Activated naive CD4-positive, alpha-beta T cell treated with anti-CD3 and anti-CD28 coated beads, Interleukin-2, amount 10 ng/mL, durations not matched to agents 7 days and 5 days (primary cell): ENCODE measurements at places on chromosomes 5 and 9.

DNA sequence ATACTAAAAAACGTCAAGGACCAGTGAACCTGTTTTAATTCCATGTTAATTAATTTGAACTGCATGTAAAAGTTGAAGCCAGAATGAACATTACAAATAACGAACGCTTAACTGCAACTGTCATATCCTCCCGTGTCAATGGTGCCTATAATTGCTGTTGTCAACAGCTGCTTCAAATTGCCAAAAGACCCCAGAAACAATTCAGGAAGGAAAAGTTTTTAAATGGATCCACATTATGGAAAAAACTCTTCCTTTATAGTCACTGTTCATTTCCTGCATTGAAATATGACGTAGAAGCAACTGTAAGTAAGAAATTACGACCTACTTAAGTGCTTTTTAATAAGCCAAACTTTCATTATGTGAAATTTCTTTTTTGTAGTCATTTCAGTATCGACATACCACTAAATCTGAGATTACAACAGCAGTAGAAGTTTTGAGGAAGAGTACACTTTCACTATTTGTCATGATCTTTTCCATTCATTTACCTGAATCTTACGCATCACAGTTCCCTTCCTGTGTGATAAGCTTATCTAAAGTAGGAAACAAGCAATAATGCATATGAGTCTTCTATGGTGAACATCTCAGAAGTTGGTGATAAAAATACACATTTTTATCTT lies 37.8 kb downstream of the MEF2C start:
- no peak for DNase-seq

DNA sequence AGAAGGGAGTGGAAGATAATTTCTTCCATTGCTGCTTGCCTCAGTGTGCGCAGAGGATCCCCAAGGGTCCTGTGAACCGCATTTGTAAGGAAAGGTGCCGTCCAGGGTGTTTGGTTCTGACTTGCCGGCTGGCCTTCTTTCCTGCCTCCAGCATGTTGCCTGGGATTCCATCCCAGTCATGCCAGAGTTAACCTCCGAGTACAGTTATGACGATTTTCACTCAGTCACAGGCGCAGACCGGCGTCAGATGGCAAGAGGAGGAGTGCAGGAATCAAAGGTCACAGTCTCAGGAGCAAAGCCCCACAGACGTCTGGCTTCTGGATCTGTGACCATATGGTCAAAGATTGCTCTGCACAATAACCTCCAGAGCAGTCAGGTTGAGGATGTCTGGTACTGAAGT lies 5.9 kb upstream of the GADD45G start:
- peak; percentile 12 for DNase-seq

DNA sequence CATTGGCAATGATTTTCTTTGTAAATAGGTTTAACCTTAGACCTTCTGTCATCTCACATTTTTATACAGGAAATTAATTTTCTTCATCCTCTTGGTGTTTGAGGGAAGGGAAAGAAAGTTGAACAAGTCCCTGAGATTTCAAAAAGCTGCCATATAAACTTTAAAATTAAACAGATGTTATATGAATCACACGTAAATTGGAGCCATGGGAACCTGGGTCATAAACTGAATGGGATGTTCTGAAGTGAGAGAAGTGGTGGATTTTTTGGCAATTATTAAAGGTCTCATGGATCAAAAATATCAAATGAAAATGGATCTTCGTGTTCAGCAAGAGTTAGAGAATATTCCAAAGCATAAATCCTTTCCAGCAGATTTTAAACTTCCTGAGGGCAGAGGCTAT lies 242.2 kb downstream of the DMRT2 start:
- no peak for DNase-seq

DNA sequence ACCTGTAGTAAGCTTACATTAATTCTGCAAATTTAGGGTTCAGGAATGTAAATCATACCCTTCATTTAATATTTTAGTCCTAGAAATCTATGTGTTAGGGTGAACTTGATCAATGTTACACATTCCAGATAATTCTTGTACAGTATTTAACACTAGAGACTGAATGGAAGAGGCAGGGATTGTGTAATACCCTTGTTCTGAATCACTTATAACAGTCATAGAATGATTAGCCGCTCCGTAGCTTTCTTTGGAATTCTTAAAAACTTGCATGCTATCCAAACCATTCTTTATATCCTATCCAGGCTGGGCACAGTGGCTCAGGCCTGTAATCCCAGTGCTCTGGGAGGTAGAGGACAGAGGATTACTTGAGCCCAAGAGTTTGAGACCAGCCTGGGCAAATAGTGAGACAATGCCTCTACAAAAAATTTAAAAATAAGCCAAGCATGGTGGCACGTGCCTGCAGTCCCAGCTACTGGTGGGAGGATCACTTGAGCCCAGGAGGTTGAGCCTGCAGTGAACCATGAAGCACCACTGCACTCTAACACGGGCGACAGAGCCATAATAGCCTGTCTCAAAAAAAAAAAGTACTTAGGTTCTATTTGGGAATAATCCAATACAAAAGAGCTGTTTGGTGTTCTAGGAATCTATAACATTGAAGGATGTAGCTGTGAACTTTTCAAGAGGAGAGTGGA lies 8.3 kb downstream of the ZNF483 start:
- DNase-seq, result no peak

DNA sequence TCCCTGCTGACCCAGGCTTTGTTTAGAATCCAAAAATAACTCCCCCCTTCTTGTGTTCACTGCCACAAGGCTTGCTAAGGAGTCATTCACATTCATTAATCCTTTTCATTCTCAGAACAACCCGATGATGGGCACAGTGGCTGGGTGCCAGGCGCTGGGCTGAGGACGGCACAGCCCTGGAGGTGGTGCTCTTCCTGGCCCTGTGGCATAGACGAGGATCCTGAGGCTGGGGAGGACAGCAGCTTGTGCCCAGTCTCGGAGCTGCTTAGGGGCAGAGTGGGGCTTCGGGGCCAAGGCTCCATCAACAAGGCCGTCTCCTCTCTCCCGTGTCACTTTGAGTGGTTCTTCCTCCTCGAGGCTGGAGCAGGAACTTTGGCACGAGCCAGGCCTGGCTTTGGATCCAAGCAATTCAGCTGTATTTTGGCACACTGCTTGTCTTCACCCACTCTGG lies 166.7 kb downstream of the TTLL11 start:
- DNase-seq, result no peak

DNA sequence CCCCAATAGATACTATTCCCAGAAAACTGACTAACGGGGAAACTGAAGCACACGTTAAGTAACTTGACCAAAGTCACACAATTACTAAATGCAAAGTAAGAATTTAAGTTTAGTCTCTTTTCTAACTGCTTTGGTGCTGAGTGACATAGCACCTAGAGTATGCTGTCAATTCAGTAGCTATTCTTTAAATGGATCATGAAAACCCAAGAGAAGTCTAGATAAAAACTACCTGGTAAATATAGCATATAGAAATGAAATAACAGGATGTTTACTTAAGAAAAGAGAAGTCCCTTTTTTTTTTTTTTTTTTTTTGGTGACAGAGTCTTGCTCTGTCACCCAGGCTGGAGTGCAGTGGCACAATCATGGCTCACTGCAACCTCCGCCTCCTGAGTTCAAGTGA lies 129.2 kb downstream of the PDE4D start:
- no peak for DNase-seq

DNA sequence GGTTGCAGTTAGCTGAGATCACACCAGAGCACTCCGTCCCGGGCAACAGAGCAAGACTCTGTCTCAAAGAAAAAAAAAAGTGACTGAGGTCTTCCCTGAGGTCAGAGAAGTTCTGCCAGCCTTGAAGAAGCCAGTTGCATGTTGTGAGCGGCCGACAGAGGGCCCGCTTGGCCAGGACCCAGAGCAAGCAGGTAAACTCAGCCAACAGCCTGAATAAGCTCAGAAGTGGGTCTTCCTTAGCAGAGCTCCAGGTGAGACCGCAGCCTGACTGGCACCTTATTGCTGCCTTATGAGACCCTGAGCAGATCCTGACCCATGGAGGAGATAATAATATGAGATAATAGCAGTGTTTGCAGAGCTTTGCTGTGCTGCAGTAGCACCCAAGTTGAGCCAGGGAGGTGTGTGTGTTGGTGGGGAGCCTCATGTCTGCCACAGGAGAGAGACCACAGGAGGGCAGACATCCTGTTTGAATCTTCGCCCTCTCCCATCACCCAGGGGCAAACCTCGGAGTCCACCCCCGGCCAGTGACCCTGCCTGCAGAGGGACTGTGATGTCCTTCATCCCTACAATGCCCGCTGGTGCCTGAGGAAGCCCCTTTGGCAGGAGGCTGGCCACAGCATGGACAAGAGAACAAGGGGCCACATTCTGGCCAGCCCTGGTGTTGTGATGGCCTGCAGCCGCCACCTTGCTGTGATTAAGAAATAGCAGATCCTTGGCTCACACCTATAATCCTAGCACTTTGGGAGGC lies 10.8 kb upstream of the BARX1 start:
- DNase-seq, result no peak

- no peak for DNase-seq
Measured at GRCh38 chr5:26024774-26025173, 1013.6 kb downstream of the CDH9 start.

GRCh38 chr9:3290231-3290840 lies 235.5 kb downstream of the RFX3 start:
- DNase-seq, result no peak

GRCh38 chr9:123309611-123310010 lies 41.2 kb upstream of the STRBP start:
- no peak for DNase-seq

- no peak for DNase-seq
Measured at GRCh38 chr5:80204808-80205614, 50.8 kb downstream of the SERINC5 start.

DNA sequence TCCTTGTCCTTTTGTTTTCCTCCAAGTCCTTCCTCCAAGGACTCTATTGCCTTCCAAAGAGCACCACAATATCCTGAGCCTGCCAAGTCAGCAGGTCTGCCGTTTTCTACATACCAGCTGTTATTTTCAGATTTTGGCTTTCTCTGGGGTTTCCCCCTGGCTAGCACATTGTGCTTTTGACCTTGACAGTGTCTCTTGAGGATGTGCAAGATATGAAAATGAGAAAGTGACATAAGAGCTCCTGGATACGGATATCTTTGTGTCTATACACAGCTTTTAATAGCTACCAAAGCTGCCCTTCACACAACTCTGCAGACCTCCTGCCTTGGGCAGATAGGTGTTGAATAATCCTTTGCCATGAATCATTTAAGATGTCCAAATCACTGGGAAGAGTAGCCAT lies 67.0 kb downstream of the HAPLN1 start:
- DNase-seq, result no peak

DNA sequence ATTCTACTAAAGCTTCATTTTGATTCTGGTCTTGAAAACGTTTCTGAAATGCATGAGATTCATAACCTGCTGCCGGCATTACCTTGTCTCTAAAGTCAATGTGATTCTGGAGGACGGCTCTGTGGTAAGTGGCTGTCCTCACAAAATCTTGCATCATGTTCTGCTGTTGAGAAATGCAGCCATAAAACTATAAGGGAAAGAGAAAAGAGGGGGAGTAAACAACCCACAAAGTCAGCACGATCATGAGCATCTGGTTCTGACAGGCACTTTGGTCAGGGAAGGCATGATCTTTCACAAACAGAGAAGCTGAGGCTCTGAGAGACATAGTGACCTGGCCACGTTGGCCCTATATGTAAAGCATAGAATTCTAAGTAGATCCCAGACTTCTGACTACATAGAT lies 168.9 kb upstream of the PUM3 start:
- DNase-seq, result no peak

DNA sequence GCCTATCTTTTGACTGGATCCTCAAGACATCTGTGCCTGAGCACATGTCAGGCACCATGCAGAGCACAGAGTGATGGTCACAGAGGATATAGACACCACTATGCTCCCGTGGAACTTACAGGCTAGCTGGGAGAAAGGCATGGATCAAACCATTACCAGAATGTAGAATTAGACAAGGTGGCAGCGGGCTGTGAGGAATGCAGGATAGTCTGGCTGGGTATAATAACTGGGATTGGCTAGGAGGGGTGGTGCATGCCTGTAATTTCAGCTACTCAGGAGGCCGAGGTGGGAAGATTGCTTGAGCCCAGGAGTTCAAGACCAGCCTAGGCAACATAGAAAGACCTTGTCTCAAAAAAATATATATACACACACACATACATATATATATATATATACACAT lies 50.3 kb downstream of the ASS1 start:
- DNase-seq, result no peak

- no peak for DNase-seq
Measured at GRCh38 chr5:66788556-66788955, 192.4 kb downstream of the MAST4 start.
